ENCODE measurements at places on chromosomes 5 and 9.

DNA sequence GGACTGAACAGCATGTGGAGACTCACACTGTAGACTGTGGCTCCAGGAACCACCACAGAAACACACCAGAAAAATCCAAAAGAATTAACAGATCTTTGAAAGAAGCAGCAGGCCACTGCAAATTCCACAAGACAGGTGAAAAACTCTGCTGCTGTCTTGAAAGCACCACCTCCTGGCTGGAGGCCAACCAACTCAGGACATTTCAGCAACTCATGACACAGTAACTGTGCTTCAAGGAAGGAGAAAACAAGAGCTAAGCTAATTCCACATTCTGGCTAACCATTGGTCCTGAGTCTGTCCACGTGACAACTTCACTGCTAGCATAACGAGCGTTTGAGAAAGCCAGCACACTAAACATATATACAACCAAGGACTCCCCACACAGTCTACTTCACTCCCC is 625.1 kb downstream of the PRELID2 start:
- DNase-seq, result no peak

DNA sequence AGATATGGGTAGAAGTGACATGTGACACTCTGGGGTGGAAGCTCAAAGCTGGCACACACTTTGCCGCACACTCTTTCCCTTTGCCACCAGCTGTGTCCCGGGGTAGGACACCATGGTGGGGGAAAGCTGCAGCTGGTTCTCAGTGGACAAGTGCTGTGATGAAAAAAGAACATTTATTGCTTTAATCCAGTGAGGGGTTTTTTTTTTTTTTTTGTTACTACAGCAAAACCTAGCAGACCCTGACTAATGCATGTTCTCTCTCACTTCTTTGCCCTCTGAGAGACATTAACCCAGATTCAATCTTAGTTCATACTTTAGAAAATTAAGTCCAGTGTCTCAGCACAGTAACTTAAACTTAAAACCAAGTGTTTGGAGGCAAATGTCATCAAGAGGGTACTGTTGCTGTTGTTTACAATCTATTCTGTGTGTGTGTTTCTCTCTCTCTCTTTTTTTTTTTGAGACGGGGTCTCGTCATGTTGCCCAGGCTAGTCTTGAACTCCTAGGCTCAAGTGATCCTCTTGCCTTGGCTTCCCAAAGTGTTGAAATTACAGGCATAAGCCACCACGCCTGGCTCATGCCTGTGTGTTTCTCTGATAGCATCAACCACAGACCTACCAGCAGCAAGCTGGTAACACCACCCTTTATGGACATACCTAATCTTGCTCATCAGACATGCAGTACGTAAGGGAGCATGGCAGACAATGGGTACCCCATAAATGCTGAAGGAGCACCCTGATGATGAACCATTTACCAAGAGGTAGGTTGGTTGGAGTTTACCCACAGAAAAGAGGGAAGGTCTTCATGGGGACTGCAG is 84.7 kb upstream of the TBC1D2 start:
- DNase-seq, result no peak

DNA sequence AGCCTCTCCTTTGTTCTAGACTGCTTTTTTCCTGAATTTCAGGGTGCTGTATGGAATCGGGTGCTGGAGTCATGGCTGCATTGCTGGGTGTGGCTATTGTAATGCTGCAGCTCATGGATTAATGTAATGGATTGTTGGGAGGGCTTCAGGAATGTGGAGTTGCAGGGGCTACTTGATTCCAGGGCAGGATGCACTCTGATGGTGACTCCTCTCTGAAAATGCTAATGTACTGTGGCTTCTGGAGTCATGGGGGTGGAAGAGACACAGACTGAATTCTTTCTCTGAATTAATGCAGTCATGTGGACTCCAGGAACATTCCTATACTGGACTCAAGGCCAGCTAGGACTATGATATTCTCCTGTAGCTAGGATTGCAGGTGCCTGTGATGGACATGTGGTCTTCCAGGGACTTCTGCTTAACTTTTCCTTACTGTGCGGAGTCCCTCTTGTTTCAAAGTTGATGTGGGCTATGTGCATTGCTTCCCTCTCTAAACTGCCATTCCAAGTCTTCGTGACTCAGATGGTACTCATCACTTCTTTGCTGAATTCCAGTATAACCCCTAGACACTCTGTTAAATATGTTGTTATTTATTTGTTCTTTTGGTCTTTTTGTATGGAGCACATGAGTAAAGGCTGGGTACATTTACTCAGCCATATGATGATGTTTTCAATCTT is 396.2 kb downstream of the KCTD16 start:
- DNase-seq, result no peak

- no peak for DNase-seq
These were observed 189.2 kb downstream of the FRMD3 start for GRCh38 chr9:83349031-83349430.

DNA sequence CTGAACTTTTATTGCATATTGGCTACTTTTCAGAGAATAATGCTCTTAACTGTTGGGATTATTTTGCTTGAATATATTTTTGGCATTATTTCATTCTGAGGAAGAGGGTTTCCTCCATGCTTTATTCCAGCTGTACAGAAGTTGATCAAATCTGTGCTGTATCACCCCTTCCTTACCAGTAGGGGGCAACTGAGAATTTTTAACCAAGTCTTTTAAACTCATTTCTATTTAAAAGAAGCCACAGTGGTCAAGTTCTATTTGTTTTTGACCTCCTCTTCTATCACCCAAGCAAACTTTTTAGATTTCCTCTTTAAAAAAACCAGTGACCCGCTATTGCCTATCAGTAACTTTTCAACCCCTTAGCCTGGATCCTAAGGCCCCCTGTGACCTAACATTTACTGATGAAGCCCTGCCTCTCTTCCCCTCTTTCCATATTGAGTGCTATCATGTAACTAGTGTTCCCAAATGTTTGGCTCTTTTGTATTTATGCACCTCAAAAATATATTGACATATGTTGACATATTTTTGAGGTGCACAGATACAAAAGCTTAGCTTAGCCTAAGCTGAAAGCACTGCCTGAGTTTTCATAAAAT is 80.6 kb downstream of the FBXO4 start:
- peak; percentile 48 for DNase-seq

- DNase-seq, result no peak
These were observed 212.1 kb upstream of the ADRA1B start for GRCh38 chr5:159704160-159704559.

- DNase-seq, result peak; percentile 83
These were observed at the start of gene IL7R for GRCh38 chr5:35856765-35857351. Gene IL7R (plus strand): TSS chr5:35856891. CDS start chr5:35856978, 87 bp downstream.

DNA sequence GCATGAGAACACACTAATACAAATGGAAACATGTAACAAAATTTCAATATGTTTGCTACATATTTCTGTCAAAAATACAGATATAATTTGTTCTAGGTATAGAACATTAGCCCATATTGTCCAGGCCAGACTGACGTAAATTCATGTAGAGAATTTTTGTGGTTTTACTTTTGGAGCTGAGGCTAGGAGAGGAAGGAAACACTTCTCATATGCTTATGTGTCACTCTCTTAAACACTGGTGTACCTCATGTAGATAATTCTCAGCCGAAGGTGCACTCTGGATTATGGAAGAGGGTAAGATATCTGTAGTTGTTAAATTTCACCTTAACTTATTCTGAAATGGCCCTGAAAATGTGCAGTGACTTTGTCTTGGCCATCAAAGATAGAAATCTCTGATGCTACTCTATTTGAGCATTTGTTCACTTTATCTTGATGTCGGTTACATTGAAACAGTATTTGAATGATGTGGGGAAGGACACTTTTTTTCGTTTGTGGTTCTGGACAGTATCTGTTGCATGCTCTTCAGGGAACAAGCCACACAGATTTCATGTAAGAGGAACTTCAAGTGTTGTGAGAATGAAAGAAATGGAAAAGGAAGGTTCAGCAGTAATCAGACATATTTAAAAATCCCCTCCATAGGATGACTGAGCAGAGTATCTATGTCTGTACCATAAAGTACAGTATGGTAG is 202.7 kb downstream of the SPATA31D1 start:
- DNase-seq, result no peak

DNA sequence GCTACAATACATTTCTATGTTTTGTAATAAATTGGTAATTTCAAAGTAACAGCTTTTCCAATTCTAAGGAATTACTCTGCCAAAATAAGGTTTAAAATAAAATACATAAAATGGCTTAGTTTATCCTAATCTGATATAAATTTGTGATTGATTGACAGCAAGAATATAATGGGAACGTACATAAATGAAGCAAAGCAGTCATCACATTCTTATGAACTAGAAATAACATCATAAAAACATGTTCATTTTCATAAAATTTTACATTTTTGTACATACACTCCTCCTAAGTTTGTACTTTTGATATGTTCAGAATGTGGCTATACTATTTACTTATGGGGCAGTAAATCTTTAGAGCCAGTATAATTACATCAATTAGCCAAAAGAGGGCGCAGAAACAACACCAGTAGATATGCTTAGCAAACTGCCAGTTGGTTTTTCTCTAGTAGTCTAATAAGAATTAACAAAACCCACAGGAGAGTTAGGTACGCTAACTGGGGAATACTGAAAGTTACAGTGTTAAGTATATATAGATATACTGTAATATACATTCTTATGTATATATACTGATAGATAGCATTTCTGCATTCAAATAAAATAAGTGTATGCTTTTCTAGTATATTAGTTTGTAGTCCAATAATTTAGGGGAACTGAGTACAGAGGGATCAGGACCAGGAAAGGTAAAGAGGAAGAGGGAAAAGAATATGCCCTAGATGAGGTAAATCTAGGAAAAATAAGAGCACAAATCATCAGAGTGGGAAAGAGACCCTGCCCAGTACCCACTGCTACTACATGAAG is 76.8 kb downstream of the ZDHHC21 start:
- peak; percentile 48 for DNase-seq

- DNase-seq, result no peak
These were observed 31.7 kb downstream of the AP3S1 start for GRCh38 chr5:115873392-115873791.

DNA sequence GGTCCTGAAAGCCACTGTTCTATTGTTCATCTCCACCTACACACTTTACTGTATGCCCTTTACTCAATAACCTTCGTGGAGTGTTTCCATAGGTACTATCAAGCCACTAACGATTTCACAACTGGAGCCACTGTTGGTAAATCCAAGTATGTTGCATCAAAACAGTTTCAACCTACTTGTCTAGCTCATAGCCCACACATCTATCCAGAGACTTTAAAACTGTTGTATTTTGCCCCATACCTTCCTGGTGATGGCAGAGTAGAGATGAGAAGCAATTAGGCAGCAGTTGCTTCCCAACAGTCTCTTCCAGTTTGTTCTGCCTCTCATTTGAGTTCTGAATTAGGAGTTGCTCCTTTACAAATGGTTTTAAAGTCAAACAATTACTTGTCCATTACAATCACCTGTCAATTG is 607 bp downstream of the FAXDC2 start:
- peak; percentile 19 for DNase-seq
